ENCODE measurements at places on chromosomes 16 and 17. TPM values are rescaled to one million over a fixed set of nuclear protein-coding genes. Genes with fewer than 3 reads are reported as not detected.

The CENPT gene
- 36.8 TPM for total RNA-seq

The CD300E gene
- not detected for total RNA-seq

The ITGAD gene
- total RNA-seq: not detected

The TPSG1 gene
- total RNA-seq: not detected

The AKAP1 gene
- 12.0 TPM for total RNA-seq

The TIMP2 gene
- 268 TPM for total RNA-seq

The CPHXL2 gene
- total RNA-seq: not detected

The CSNK2A2 gene
- 25.6 TPM for total RNA-seq

The SHISA9 gene
- total RNA-seq: 1.8 TPM

The STH gene
- not detected for total RNA-seq

The CDYL2 gene
- 13.0 TPM for total RNA-seq

The TOP2A gene
- total RNA-seq: 6.8 TPM

The HES7 gene
- total RNA-seq: 0.73 TPM

The KRT24 gene
- not detected for total RNA-seq

The PNMT gene
- total RNA-seq: not detected

The PTGES3L gene
- not detected for total RNA-seq

The TPPP3 gene
- total RNA-seq: 0.97 TPM

The CA5A gene
- total RNA-seq: not detected

The STX8 gene
- total RNA-seq: 60.4 TPM

The MILR1 gene
- total RNA-seq: 6.5 TPM

The PIPOX gene
- 3.4 TPM for total RNA-seq

The BICDL2 gene
- not detected for total RNA-seq

The CHST4 gene
- total RNA-seq: not detected

The PDILT gene
- total RNA-seq: not detected

The MYCBPAP gene
- 0.97 TPM for total RNA-seq

The TPSAB1 gene
- not detected for total RNA-seq

The SLFN14 gene
- total RNA-seq: not detected

The CHD9NB gene
- 0.65 TPM for total RNA-seq

The SMIM22 gene
- not detected for total RNA-seq

The HBQ1 gene
- not detected for total RNA-seq

The TSR3 gene
- 63.0 TPM for total RNA-seq

The NLRC5 gene
- 61.2 TPM for total RNA-seq

The KRTAP4-5 gene
- total RNA-seq: not detected

The SEZ6L2 gene
- 1.1 TPM for total RNA-seq

All from hair follicle dermal papilla cell (primary cell).